ENCODE measurements at places on chromosomes 7 and 10. TPM values are rescaled to one million over a fixed set of nuclear protein-coding genes. Genes with fewer than 3 reads are reported as not detected.

DNA sequence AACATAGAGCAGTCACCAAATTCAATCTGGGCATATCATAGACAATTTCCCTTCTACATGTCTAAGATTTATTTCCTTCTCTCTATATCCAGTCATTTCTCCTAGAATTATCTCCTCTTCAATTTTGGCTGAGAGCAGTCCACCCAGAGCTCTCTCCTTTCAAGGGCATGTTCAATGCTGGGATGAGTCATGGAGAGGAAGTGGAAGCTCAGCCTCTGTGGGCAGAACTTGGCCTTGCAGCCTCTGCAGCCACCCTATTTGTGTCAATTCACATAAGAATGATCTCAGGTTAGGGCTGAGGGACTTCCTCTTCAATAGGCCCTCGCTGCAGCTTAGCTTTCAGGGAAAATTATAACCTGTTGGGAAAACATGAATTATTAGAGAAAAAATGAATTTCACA is 560.8 kb downstream of the POM121L12 start:
- no peak for DNase-seq

DNA sequence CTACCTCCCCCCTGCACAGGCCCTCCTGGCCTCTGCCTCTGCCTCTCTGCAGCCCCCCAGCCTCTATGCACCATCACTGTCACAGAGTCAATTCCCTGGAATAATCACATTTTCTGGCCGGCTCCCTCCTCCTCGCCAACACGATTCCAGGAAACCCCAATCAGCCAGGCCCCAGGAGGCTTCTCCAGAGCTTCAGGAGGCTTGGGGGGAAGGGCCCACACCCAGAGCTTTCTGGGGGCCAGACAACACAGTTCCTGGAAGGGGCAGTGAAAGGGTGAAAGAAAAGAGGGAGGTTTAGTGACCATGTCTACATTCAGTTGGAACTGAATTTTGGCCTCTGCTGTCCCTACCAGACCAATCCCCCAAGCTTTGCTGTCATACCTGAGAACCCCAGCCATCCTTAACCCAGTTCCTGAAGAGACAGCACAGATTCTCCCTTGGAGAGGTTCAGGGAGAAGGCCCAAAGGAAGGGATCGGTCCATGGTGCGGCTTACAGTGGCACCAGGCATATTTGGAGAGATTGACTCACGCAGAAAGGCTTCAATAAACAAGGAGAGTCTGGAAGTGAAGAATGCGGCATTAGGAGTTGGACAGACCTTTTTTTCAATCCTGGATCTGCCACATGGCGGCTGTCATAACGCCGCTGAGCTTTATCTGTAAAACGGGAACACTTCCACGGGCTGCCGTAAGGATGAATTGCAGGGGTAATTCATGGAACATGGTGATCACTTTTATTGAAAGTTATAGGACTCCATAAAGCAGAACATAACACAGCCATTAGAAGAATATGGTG is 89.0 kb downstream of the NEURL1 start:
- DNase-seq, result no peak

GRCh38 chr7:157585113-157585861 is 248.5 kb downstream of the DNAJB6 start:
- no peak for DNase-seq

HOXA11 gene
- total RNA-seq, result not detected

DNA sequence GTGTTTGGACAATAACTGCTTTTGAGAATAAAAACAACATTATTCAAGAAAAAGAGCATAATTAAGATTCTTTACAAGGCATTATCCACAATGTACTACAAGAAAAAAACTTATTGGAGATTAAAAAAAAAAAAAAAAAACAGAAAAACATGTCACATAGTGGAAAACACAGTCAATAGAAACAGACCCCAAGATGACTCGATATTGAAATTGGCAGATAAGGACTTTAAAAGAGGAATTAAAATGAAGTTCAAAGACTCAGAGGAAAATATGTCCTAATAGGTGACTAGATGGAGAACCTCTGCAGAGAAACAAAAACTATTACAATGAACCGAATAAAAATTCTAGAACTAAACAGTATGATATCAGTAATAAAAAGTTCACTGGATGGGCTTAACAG is 248.9 kb downstream of the CALN1 start:
- no peak for DNase-seq

GRCh38 chr10:16521311-16522016 is at the start of gene C1QL3:
Gene C1QL3, minus strand, starts transcription at chr10:16521879. Its CDS starts 814 bp downstream, at chr10:16521065.
- peak; percentile 22 for DNase-seq

DNA sequence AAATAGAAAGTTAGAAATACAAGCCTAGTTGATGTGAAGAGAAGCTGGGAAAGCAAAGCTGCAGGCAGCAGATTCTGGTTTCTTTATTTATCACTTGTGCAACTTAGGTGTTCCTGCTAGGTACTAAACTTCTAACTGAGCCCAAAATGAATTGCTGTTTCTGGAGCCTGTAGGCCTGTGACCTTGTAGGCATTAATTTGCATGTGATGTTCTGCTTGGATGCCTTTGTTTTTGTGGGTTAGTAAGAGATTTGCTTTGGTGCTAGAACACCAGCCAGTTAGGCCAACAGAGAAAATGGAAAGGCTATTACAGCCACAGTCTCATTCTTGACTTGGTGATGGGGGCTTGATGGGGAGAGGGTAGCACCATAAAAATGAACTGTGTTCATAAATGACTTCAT is 370.7 kb downstream of the PPP1R3A start:
- no peak for DNase-seq

DNA sequence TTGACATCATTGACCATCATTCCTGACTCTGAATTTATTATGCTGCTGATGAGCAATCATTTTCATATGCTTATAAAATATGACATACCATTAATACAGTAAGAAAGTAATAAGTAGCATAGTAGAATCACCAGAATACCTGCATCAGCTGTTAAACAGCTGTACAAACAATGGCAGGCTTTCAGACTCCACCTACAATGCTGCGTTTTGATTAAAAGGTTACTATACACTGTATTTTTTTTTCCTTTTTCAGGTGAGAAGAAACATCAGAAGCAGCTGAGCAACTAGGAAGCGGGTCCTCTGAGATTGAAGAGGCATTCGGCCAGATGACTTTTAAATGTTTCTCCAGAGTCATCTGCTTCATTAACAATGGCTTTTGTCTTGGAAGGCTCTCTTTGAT is 7.1 kb downstream of the ASNS start:
- no peak for DNase-seq

C10orf53 gene
- not detected for total RNA-seq

GRCh38 chr10:119723161-119723560 is 2.7 kb upstream of the INPP5F start:
- no peak for DNase-seq

LIPF gene
- total RNA-seq, result not detected

GRCh38 chr7:45686441-45687184 is 112.4 kb downstream of the ADCY1 start:
- DNase-seq, result no peak

DNA sequence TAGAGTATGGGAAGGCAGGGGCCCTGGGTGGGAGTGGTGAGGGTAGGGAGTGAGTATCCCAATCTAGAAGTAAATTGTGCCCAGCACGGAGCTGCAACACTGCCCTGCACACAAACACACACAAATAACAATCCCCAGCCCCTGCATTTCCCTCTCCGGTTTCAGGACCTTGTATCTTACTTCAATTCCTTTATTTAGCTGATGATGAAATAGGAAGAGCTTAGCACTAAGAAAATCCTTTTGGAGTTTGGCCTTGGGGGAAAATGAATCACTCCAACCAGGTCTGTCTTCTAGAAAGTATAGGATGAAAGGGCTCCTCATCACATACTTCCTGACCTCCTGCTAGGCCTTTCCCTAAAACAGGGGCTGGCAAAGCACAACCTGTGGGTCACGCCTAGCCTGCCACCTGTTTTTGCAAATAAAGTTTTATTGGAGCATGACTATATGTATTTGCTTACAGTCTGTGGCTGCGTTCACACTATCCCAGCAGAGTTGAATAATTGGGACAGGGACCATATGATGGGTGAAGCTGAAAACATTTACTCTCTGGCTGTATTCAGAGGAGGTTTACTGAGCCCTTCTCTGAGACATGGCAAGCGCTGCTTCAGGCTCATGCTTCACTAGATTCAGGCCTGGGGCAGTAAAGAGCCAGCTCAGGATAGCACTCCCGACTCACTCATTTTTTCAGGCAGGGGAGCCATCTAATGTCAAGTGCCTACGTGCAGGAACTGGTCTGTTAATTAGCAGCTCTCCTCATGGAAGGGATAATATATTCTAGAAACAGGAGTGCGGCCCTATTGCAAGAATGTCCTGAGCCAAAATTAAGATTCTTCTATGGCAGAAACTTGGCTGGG is 111.0 kb downstream of the EGFR start:
- no peak for DNase-seq

DNA sequence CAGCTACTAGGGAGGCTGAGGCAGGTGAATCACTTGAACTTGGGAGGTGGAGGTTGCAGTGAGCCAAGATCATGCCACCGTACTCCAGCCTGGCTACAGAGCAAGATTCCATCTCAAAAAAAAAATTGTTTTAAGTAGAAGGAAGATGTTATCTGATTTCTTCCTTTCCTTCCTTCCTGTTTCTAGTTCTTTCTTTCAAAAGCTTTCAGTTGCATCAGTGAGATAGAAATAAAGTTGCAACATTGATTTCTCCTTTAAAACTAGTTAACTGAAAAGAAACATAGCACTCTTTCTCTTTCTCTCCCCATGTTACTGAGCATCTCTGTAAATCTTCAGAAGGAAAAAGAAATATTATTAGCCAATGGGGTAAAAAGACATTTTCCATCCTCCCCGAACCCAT is 37.5 kb downstream of the CNNM1 start:
- DNase-seq, result no peak

GRCh38 chr10:18713077-18713476 is 53.8 kb downstream of the ARL5B start:
- no peak for DNase-seq

OPN4 gene
- not detected for total RNA-seq

GRCh38 chr10:103241262-103242011 is 4.2 kb upstream of the RPEL1 start:
- DNase-seq, result no peak

IFIT1B gene
- not detected for total RNA-seq

DNA sequence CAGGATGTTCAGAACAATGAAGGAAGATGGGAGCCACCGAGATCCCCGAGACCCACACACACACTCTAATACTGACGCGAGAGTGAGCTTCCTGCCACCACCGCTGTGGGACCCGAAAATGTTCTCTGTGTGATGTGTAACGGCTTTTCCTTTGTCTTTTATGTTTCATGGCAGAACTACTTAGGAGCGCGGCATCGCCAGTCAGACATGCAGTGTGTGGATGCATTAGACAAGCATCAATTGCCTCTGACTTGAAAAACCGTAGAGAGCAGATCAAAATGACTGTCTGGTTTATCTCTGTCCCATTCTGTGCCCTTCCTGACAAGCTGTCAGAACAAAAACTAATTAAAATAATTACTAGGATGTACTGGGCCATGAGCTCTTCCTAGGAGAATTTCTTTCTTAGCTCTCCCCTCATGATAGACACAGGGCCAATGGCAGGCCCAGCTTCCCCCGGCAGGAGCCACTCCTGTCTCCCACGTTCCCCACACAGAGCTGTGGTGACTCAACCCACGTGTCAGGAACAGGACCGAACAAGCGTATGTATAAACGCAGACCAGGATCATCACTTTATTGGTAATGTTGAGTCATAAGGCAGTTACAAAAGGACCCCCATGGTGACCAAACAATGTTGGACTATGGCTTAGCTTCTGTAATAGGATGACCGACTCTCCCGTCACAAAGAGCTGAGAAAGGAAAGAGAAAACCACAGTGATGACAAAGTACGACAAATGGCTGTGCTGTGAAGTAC is 705.0 kb downstream of the PARD3 start:
- no peak for DNase-seq

GRCh38 chr7:24756545-24757352 is 515 bp downstream of the GSDME start:
- DNase-seq, result no peak

DNA sequence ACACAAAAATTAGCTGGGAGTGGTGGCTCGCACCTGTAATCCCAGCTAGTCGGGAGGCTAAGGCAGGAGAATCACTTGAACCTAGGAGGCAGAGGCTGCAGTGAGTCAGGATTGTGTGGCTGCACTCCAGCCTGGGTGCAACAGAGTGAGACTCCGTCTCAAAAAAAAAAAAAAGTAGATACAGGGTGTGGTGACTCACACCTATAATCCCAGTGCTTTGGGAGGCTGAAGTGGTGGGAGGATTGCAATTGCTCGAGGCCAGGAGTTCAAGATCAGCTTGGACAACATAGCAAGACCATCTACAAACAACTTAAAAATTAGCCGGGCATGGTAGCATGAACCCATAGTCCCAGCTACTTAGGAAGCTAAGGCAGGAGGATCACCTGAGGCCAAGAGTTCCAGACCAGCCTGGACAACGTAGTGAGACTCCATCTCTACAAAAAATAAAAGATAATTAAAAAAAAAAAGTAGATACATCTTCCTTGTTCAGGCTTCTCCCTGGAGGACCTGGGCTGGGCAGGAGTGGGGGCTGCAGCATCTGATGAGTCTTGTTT is 2.0 kb downstream of the MOSPD3 start:
- no peak for DNase-seq

- no peak for DNase-seq
Observed at GRCh38 chr10:4213441-4213840, 428.4 kb upstream of the KLF6 start.

EPHA1 gene
- total RNA-seq, result not detected

MEOX2 gene
- total RNA-seq, result 1.4 TPM

PSD gene
- total RNA-seq, result 37.4 TPM

DNA sequence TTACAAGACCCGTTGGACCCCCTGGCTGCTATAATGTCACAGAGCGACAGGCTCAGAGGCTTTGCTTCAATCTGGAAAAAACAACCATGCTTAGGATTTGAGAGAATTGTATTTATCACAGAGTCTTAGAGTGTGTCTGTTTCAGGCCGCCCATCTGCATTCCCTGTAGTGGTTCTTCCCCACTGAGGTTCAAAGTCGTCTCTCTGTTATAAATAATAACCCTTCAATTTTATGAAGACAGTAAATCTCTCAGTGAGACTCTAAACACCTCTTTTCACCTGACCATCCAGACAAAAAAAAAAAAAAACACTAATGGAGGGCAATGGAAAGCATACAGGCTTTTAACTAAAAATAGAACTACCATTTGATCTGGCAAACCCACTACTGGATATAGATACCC is 565.4 kb upstream of the AUTS2 start:
- no peak for DNase-seq

- no peak for DNase-seq
Observed at GRCh38 chr7:110386913-110387312, 704.0 kb upstream of the LRRN3 start.

GRCh38 chr10:79234391-79235315 is 112.6 kb upstream of the PPIF start:
- no peak for DNase-seq

DNA sequence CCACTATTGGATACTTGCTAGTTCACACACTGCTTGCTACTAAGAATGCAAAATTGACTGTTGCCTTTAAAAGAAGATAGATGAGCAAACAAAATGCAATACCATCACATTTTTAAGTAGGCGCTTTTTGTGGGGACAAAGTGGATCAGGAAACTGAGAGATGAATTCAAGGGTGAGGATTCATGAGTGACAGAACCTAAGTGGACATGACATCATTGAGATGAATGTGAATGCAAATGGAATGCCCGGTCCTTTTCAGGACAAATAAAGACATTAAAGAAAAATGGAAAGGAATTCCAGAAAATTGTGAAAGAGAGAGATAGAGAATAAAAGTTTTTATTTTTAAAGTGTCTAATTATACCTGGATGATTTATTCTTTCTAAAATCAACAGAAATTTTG is 106.3 kb upstream of the AKR1E2 start:
- DNase-seq, result no peak

Measured in neural crest cell (in vitro differentiated cells).